ENCODE measurements at places on chromosomes 1 and 21.

- no peak for DNase-seq
Measured at GRCh38 chr1:199573047-199573446, 454.5 kb upstream of the NR5A2 start.

DNA sequence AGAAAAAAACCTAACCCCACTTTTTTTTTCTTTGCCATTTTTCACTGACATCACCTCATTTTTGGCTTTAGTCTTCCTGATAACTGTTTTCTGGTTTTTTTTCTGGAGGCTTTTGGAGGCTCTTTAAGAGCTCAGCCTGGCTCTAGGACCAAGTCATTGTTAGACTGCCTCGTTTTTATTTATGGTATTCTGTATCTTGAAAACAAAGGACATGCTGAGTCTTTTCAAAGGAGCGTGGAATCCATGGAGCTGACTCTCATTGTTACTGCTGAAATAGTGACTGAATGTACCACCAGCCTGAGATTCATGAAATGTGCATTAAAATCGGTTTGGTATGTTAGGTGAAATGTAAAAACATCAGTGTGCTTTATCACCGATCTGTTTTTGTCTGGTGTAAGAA, 28.0 kb downstream of the RASAL2 start:
- no peak for DNase-seq

GRCh38 chr1:73839922-73840321, 358.1 kb downstream of the LRRIQ3 start:
- DNase-seq = no peak

DNA sequence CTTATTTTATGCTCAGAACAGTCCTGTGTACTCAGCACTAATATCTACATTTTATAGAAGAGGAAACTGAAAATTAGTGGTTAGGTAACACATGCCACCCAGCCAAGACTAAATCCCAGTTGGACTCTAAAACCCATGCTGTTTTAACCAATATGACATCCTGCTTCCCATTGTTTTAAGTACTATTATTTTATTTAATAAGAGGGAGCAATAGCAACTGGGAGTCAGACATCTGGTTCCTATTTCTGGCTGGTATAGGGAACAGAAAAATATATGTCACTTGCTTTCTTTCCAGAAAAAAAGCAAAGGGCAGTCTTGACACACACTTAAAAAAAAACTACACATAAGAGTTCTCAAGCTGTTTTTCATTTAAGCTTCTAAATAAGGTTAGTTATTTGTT, 11.9 kb downstream of the KLHL12 start:
- no peak for DNase-seq

- no peak for DNase-seq
Measured at GRCh38 chr21:31410499-31411131, 66.6 kb upstream of the TIAM1 start.

DNA sequence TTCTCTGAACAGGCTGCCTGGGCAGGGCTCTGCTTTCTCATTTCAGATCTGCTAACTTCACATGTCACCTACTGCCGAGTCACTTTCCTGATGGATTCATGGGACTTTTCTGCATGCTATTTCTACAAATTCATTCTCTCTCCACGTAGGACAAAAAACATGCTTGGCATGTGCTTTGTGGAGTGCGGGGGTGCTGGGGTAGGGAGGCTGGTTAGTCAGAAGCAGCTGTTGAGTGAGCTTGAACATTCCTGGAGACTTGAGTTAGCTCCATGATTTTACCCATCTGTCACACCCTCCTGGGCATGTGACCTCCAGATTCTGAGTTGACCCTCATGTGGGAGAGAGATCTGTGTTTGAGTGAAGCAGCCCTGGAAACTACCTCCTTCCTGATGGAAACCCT, 71.4 kb downstream of the UCK2 start:
- no peak for DNase-seq
